ENCODE measurements at places on chromosomes 5 and 9.

DNA sequence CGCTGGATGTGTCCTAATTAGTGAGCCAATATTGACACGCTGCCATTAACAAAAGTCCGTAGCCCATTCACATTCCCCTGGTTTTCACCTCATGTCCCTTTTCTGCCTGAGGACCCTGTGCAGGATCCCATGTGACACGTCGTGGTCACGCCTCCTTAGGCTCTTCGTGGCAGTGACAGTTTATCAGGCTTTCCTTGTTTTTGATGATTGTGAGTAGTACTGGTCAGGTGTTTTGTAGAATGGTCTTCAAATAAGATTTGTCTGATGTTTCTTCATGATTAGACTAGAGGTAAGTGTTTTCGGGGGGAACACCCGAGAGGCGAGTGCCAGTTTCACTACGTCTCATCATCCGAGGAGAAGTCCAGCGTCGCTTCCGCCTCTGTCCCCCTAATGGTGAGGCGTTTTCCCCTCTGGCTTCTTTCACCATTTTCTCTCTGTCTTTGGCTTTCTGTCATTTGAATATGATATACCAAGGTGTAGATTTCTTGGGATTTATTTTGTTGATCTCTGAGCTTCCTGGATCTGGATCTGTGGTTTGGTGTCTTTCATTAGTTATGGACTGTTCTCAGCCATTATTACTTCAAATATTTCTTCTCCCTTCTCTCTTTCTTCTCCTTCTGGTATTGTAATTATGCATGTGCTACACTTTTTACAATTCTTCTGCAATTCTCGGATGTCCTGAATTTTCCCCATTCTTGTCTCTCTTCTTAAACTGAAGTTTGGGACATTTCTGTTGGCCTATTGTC lies 57.3 kb downstream of the TRIP13 start:
- DNase-seq = no peak

DNA sequence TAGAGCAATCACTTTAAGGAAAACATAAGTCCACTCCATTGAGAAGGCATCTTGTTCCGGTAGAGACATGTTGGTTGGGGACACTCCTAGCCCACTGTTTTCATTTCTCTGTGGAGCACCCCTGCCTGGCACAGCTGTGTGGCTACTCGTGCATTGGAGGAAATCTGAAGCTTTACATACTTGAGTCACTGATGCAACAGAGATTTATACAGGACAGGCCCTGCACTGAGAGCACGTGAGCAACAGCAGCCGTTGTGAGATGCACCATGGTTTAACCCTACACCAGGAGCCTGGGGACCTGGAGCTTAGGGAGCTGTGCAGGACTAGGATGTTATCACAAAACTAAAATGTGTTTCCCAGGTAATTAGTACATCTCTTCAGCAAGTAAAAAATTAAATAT lies 230.7 kb upstream of the IRX1 start:
- no peak for DNase-seq

- no peak for DNase-seq
These were observed 206.2 kb downstream of the HSPA4 start for GRCh38 chr5:133257977-133258376.

DNA sequence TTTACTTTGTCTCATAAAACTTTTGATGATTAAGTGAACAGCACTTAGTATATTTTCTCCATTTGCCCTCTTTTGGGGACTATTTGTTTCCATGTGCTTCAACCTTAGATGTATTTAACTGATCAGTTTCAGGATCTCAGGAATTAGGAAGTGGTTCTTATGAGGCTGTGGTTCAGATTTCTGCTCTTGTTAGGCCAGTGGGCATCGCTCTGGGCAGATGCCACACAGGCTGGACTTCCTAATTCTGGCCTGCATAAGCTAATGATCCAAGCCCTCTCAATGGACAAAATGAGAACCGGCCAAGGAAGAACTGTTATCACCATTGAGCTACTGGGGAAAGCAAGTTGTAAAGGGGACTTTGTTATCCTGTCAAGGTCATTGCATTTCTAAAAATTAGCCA lies 6.9 kb downstream of the ARHGAP26 start:
- no peak for DNase-seq

Measured in T-helper 2 cell (primary cell).